ENCODE measurements at places on chromosomes 16 and 17.

DNA sequence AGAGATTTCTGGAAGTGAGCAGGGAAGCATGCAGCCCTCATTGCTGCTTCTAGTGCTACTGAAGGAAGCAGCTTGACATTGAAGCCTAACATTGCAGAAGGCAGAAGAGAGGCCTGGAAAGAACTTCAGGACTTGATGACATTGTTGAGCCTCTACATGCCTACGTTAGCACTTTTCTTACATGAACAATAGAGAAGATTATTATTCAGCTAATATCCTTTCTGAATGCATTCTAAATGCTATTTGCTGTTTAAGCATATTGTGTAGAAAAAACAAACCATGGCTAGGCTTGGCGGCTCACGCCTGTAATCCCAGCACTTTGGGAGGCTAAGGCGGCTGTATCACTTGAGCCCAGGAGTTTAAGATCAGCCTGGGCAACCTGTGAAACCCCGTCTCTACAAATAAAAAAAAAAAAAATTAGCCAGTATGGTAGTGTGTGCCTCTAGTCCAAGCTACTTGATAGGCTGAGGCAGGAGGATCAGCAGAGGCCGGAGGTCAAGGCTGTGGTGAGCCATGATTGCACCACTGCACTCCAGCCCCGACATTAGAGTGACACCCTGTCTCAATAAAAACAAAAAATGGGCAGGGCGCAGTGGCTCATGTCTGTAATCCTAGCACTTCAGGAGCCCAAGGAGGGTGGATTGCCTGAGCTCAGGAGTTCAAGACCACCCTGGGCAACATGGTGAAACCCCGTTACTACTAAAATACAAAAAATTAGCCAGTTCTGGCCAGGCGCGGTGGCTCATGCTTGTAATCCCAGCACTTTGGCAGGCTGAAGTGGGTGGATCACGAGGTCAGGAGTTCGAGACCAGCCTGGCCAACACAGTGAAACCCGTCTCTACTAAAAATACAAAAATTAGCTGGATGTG, 2.2 kb upstream of the AURKB start:
- no peak for DNase-seq

DNA sequence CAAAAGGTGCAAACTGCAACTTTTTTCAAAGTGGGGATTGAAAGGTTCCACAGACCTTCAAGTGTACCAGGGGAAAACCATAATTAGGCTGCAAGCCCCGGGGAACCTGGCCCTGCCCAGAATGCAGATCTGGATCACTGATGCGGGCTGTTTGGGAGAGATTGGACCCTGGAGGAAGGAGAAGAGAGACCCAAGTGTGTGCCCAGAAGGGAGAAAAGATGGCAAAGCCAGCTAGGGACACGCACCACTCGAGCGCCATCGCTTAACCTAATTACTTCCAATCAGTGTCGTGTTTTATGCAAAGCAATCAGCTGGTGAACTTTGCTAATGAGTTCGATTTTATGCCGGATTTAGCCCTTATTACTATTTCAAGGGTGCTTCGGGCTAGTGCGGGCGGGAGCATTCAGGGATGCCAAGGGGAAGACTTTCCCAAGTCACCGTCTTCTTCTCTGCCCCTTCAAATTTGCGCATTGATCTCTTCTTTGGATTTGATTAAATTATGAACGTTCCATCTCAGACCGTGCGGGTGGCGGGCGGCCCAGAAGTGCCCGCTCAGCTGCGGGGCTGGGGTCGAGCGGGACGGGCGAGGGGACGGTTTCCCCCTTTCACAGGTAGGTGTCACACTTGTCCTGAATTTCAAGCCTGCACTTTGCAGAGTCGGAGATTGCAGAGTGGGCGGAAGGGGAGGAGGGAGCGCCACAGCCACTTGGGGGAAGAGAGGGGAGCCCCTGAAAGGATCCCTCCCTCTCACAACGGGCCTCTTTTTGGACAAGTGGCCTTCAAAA, 4.0 kb downstream of the IRX5 start:
- DNase-seq: no peak

GRCh38 chr16:13607289-13607688, 312.7 kb upstream of the ERCC4 start:
- DNase-seq: no peak

DNA sequence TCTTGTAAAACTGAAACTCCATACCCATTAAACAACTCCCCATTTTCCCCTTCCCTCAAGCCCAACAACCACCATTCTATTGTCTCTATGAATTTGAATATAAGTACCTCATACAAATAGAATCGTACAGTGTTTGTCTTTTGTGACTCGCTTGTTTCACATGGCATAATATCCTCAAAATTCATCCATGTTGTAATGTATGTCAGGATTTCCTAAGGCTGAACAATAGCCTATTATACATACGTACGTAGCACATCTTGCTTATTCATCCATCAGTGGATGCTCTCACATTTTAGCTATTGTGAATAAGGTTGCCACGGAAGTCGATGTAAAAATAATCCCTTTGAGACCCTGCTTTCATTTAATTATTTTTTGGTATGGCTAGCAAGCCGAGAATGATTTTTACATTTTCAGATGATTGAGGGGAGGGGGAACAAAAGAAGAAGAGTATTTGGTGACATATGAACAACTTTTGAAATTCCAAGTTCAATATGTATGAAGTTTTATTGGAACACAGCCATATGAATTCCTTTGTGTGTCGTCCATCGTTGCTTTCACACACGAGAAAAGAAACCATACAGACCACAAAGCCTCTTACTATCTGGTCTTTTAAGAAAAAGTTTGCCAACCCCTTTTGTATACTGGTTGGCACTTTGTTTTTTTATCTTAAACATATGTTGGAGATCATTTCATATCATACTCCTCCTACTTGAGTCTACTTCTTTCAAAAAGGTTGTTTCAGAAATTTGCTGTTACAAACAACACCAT, 371.2 kb downstream of the NPIPA8 start:
- DNase-seq: no peak

DNA sequence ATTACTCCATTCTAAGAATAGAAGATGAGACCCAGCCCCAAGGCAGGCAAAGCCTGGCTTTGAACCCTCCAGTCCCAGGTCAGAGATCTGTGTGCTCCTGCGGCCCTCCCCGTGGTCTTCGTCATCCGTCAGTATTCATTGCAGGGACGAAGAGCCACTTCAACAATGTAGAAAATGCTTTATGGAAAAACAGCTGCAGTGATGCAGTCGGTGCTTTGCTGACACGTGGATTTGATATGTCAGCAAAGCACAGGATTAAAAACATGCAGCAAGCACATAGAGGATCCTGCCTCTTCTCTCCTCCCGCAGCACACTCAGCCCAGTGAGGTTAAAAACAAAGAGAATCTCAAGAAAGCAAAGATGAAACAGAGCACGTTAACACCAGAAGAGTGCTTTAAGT, 117.1 kb upstream of the AXIN2 start:
- no peak for DNase-seq

- DNase-seq: no peak
Measured at GRCh38 chr17:28956112-28956511, 4.8 kb upstream of the PHF12 start.

DNA sequence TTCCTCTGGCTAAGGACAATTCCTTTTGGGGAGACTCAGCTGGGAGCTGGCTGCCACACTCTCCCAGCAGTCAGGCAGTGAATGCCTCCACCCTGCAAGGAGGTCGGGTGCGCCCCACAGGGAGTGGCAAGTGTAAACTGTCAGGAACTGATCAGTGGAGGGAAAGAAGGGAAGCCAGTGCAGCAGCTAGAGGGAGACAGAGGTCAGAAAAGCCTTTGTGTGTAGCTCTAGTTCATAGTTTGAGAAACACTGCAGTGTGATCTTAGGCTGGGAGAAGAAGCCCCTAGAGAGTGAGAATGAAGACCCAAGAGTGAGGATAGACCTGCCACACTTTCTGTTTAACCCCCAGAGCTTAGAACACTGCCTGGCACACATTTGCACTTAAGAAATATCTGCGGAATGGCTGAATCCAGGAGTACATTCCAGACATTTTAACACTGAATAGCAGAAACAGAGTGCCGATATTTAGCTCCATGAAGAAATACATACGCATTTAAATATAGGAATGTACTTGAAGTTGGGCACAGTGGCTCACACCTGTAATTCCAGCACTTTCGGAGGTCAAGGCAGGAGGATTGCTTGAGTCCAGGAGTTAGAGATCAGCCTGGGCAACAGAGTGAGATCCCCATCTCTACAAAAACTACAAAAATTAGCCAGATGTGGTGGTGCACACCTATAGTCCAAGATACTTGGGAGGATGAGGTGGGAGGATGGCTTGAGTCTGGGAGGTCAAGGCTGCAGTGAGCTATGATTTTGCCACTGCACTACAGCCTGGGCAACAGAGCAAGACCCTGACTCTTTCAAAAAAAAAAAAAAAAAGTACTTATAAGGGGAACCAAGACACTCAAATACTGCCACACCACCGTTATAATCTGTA, 11.1 kb upstream of the SLC5A11 start:
- peak; percentile 12 for DNase-seq

DNA sequence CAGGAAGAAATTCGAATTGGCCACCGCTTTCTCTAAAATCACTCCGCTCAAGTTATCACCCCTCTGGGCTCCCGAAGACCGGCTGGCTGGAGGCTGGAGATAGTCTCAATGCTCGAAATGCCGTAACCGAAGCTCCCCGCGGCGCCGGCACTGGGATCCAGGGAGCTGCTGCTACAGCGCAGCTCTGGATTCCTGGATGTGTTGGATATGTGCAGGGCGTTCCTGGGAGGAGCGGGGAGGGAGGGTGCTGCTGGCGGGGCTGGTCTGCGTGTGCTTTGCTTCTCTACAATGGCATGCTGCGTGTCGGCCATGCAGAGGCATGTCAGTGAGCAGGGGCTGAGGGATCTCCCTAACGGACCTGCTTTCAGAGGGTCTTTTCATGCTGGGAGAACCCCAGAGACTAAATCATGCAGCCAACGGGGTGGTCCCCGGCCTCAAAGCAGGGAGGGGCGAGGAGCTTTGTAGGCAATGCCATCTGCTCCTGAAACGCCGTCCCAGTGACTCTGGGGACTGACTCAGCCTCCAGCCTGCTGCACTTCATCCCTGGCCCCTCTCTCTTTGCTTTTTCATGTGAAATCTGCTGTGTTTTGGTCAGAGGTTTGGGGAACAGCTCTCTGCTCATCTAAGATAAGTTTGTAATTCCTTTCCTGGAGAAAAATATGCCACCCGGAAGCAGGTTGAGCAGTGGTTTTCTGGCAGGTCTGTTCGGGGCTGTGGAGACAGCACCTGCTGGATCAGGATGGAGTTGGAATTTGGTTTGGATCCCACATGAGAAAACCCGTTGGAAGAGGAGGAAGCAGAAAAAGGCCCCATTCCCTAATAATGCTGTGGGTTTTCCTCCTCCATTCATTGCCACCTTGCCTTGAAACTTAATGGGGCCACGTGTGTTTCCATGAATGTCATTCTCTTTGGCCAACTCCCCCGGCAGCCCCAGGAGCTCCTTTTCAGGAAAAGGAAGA, 311.4 kb downstream of the SEC14L1 start:
- DNase-seq: peak; percentile 56

Measured in activated CD4-positive, alpha-beta T cell treated with anti-CD3 and anti-CD28 coated beads, Interleukin-10, Interleukin-2, amounts not matched to agents 100 ng/mL and 50 ng/mL, durations not matched to agents 16 hours and 8 hours (primary cell).